Stimulated activated CD8-positive, alpha-beta memory T cell treated with anti-CD3 and anti-CD28 coated beads, Interleukin-15, amount 100 ng/mL, for 48 hours (primary cell): ENCODE measurements at places on chromosomes 5 and 9.

DNA sequence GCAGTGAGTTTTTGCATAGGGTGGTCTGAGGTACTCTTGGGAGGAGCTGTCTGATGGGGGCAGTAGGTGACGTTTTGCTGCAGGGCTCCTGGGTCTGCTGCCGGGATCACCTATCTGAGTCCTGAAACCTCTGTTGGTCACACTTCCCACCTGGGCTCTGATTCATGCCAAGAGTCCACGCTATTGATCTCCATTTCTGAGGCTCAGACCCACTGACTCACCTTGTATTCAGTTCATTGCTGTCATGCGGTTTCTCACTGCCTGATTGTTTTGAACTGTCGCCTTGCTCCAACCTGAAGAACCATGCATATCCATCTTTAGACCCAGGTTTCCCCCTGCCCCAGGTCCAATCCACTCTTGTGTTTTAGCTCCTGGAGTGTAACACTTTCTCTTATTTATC lies 101.3 kb downstream of the NPR3 start:
- no peak for DNase-seq

DNA sequence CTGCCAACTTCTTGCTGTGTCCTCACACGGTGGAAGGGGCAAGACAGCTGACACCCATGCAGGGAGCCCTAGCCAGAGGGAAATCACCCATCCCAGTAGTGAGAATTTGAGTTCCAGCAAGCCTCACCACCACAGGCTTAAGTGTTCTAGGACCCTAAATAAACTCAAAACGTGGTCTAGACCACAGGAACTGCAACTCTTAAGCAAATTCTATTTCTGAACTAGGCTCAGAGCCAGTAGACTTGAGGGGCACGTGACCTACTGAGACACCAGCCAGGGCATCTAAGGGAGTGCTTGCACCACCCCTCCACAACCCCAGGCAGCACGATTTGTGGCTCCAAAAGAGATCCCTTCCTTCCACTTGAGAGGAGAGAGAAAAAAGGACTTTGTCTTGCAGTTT lies 96.0 kb upstream of the PHF24 start:
- no peak for DNase-seq

DNA sequence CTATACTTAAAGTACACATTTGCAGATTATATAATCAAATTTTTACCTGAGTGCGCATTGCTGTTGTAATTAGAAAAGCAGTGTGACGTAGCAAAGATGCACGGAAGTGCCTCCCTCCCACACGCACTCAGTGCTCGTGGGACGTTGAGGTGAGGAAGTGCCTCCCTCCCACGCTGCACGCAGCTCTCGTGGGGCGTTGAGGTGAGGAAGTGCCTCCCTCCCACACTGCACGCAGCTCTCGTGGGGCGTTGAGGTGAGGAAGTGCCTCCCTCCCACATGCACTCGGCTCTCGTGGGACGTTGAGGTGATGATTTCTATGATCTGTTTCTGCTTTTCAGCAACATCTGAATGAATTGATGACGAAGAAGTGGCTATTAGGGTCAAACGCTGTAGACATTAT lies 21.0 kb downstream of the EXOC3 start:
- no peak for DNase-seq

GRCh38 chr9:101421653-101422065 lies 13.9 kb downstream of the ALDOB start:
- no peak for DNase-seq

- no peak for DNase-seq
These were observed 624.1 kb downstream of the ISL1 start for GRCh38 chr5:52007230-52007858.

DNA sequence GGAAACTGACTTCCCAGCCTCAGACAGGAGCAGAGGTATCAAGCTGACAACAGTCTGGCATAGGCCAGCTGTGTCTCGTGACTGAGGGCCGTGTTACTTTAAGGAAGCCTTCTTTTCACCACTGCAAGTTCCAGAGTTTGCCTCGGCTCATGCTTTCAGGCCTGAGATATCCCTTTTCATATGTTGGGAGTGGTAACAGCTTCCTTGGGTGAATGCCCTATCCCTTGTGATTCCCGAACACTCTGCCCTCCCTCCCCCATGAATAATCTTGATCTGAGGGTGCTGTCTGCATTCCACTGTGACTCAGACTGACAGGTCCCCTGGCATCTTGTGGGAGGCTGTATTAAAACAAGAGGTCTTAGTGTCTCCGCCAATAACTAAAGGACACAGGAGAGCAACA lies 49.7 kb upstream of the ARL15 start:
- DNase-seq, result no peak

DNA sequence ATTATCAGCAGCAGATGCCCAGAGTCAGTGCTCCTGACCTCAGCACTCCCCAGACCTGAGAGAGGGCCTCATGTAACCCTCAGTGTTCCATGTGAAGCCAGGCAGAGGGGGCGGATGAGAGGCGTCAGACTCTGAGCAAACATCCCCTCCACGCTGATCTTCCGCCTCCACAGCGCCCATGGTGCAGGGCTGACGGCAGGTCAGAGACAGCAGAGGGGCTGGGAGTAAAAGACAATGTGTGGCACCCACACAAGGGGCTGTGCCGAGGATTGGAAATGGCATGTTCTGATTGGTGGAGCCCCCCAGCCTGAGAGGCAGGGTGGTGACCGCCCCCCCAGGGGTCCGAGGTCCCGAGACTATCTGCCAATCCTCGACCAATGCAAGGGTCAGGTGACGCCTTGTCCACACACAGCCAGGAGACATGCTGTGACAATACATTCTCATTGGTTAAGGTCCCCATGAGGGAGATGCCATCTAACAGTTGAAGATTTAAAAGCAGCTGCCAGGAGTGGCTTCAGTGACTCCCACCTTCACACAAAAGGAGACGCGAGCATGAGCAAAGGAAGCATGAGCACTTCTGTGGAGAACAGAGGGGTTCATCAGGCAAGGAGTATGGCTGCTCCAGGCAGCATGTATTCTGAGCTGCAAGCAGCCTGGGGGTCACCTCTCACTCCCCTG lies 19.3 kb upstream of the SLC25A51 start:
- DNase-seq, result no peak

DNA sequence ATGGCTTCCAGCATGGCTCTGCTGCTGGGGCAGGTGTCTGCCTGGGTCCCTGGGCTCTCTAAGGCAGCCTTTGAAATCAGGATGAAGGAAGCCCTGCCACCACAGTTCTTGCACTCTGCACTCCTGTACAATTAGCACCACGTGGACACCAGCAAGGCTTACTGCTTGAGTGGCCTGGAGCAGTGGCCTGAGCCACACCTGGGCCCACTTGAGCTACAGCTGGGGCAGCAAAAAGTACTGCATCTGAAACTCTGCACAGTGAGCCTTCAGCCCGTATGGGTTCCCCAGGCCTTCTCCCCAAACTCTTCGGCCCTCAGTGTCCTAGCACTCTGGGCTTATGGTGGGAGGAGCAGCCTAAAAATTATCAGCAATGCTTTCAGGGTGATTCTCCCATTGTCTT lies 8.0 kb upstream of the INIP start:
- DNase-seq, result no peak

DNA sequence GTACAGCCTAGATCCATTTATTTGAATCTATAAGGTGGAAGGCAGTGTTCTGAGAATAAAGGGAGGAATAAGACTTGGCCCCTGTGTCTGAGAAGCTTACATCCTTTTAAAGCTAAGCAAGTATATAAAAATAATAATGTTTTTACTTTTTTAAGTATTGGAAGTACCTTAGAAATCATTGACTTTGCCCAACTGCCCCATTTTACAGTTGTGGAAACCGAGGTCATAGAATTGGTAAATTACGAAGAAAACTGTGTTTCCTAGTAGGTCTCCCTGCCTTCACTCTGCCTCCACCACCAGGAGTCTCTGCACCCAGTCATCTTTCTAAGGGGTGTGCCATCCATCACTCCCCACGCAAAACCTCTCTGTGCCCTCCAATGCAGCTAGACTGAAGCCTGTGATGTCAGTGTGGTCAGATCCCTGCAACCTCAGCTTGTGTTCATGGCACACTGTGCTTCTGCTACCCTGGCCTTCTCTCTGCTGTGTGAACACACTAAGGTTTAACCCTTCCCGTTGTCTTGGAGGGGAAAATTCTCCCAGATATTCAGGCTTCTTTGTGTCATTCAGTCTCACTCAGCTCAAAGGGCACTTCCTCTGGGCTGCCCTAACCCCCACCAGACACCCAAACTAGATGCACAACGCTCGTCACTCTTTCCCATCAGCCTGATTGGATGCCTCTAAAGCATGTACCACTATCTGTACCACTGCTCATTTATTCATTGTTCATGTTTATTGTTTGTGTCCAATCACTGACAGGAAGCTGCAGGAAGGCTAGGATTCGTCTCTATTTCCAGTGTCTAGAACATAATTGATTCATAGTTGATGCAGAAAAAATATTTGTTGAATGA lies 18.2 kb downstream of the ADRB2 start:
- no peak for DNase-seq

DNA sequence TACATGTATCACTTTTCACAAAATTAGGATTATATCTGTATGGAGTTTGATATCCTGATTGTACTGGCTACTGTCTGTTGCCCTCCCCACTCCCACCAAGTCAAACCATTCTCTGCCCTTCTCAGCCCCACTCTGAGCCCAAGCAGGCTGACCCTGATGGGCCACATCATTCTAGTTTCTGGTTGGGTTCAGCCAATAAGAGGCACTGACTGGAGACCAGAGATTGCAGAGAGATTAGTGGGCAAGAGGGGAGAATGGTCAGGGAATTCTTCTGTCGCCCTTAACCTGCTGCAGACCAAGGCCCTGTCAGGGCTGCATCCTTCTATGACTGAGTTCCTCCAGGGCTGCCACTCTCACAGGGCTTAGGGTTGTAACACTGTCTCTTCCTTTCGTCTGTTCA lies 2.7 kb downstream of the HSPB3 start:
- DNase-seq, result no peak

DNA sequence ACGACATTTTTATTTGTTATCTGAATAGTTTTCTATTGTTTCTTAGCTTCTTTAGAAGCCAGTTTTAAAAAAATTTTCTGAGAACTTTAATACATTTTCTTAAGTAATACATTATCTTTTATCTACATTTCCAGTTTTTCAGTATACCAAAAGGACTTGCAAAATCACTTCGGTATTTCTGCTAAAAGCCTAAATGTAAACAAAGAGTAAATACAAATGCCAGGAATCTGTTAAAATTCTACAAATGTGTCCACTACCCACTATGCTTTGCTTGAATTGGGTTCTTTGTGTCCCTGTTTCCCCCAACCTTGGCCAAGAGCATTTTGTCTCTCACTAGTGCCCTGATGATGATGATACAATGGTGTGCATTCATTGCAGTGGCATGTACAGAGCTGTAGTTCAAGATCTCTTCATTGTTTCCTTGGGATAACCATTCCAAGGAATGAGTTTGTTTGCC lies 611.2 kb downstream of the NR2F1-AS1 start:
- no peak for DNase-seq

DNA sequence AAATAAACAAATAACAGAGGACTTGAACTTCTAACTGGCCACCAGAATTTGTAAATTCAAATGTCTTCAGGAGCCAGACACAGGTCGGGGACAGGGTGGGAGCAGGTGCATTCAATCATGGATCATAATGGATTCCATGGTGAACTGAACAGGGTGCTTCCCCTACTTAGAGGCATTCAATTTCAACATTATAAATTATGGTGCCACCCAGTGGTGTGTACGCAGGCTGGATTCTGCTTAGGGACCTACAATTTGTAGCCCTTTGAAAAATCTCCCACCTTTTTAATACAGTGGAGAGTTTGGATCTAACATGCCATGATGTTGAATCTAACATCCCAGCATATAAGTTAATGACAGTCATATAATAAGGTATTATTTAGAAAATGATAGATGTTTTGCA lies 22.3 kb downstream of the KLF9 start:
- no peak for DNase-seq

GRCh38 chr5:67855523-67855922 lies 360.0 kb upstream of the PIK3R1 start:
- DNase-seq, result no peak
